ENCODE measurements at places on chromosomes 2 and 18.

- peak; percentile 54 for DNase-seq
Measured at GRCh38 chr2:230793572-230794359, 71.0 kb upstream of the ITM2C start.

- DNase-seq: no peak
Measured at GRCh38 chr18:43648002-43648401, 370.7 kb upstream of the SYT4 start.

DNA sequence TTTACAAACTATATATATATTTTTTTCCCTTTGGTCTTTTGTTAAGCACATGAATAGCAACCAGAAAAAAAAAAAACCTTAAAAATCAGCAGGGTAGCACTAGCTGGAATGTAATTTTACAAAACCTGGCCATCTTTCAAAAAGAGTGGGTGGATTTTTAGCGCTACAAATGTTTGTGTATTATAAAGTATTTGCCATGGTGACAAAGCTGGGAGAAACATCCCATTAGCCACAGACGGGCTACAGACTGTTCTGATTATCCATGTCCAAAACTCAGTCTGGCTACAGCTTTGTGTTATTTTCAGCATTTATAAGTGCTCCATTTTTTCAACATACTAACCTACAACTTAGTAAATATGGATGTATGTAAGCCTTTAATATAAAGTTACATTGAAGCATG is 249.5 kb upstream of the TANK start:
- DNase-seq: no peak

DNA sequence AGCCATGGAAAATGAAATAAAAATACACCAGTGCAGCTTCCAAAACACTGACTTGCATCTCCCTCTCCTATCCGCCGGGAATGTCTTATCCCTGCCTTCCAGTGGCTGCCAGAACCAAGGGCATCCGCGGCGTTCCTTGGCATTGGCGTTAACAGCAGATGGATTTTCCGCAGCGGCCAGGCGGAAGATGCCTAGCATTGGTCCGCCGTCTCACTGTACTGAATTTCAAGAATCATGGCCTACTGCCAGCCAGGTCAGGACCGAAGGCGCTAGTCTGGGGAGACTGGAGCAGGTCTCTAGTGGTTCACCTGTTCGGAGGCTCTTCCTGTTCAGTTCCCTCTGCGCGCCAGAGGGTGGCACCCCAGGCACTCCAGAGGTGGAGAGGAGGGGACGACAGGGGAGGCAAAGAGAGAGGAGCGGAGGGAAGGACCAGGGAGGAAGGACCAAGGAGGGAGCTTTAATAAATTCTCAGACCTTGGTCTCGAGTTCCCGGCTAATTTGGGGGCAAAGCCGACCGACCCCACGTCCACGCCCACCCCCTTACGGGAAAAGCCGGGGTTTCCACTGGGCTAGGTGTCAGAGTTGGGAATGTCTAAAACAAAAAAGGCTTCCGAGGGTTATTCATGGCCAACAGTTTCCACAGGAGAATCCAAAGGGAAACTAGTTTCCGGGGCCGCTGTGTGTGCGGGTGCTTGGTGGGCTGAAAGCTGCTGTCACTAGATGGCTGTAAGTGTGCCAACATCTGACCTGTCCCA is 3.7 kb upstream of the BCL2L11 start:
- DNase-seq: peak; percentile 71

DNA sequence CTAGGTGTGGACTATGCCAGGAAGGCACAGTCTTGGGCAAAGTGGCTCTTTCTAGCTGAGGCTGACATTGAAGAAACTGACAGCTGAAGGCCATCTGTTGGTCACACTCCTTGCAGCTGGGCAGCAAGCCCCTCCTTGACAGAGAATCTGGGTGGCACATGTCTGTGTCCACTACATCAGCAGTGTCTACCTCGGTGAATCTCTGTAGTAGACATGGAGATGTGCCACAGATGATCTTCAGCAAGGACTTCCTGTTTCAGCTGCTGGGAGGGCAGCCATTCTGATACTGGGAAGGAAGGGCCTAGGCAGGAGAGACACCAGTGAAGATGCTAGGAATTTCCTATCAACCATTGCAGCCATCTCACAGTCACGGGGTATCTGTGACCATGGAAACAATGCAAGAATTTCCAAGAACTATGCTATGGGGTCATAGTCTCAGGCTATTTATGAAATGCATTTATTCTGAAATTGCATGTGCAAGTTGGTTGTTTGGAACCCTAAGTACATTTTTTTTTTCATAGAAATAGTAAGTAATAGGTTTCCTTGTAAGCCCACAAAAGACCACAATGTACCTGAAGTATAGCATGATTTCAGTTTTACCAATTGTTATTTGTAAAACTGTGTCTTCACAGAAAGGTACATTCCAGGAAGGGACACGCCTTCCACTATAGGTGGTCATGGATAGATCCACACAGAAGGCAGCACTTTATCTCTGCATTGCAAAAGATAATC is 63.8 kb upstream of the DARS1 start:
- no peak for DNase-seq

DNA sequence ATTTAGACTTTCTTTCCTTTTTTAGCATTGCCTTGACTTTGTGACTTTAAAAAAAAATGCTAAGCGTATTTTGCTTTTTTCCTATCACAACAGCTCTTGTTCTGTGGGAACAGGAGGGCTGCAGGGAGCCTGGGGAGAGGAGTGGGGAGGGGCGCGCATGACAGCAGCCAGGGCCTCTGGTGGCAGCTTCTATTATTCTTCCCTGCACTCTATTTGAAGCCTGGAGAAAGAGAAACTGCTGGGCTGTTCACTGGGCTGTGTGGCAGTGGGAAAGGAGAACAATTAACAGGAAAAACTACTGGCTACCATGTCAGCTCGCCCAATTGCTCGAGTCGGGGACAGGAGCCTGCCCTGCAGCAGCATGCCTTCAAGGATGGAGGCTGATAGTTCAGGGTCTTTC is 119.0 kb upstream of the ZBTB14 start:
- peak; percentile 80 for DNase-seq

DNA sequence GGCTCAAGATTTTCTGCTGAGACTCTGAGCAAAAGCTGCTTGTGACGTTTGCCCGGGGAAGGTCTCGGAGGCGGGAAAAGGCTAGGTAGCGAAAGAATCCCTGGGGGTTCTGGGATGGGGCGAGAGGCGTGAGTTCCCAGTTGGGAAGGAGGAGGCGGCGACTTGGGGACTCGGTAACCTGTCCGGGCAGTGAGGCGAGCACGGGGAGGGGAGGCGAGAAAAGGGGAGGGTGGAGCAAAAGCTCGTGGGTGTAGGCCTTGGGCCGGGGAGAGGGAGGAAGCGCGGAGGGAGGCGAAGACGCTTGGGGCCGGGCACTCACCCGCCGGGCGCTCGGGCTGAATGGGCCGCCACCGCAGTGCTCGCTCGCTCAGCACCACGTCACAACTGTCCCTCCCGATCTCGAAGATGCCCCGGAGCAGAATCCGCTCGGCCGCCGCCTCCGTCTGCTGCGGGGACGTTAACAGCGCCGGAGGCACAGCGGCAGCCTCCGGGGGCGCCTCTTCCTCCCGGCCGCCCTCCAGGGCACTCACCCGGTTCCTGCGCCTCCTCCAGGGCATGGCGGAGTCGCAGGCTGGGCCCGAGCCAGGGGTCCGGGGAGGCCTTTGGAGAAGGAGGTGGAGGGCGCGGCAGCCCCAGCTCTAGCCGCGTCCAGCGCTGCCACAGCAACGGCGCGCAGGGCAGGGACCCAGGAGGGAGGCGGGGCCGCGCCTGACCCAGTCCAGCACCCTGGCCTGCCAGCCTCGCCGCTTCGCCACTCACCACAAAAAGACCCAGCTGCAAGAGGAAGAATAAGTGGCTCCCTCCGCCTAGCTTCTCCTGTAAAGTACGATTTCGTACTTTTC is at the start of gene CERKL:
Gene CERKL (minus strand): TSS at position 656 of the 842 bp plus-strand sequence. CDS start 99 bp downstream, at position 557.
- DNase-seq: peak; percentile 10

- DNase-seq: no peak
Measured at GRCh38 chr2:109260886-109261700, 132.1 kb downstream of the SH3RF3 start.

DNA sequence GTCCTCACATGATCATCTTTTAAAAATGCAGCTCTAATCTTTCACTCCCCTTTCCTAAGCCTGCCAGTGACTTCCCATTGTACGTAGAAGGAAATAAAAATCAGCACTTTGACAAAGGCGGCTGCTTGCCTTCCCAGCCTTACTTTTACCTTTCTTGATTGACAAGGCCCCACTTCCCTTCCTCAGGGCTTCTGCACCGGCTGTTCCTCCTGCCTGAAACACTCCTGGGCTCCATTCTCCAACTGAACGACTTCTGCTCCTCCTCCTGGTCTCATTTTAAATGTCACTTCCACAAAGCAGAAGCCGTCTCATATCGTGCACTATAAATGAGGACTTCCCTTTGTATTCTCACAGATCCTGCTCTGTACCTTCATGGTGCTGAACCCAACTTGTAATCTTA is 56.1 kb downstream of the OSBPL6 start:
- DNase-seq: no peak

Data from globus pallidus (tissue), 1 donor.